Prostate gland (tissue), 2 donors: ENCODE measurements at places on chromosomes 7 and 10.
A peak's percentile ranks its signal among the peaks of the same experiment; 100 is the strongest.

DNA sequence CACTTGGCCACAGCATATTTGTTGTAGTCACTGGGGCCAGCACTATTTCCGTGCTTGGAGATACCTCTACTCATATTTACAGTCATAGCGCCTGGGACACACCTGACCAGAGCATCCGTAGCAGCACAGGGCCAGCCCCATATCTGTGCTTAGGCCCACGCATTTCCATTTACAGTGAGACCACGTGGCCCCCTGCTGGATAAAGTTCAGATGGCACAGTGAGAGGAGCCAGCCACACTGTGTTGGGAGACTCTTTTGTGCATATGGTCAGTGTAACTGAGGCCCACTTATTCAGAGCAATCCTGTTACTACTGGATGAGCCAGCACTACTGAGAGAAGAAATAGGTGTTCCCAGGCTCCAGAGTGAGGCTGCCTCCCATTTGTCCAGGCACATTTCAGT lies 455.3 kb downstream of the REEP3 start:
- peak; percentile 33 for DNase-seq

DNA sequence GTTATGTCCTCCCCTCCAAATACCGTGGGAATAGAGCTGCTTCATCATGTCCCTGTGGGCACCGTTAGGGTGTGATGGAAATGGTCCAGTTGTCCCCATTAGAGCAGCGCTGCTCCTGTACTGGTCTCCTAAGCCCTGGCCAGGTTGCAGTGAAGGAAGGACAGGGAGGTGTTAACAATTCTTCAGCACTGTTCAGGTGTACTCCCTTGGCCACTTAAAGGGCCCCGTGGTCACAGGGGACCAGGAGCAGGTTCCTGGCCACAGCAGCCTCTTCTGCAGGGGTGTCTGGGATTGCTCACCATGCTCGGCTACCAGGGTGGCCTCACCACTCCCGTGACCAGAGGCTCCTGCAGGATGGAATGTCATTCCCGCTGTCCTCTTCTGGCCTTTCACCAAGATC lies 65.8 kb downstream of the MINDY4 start:
- DNase-seq = no peak

DNA sequence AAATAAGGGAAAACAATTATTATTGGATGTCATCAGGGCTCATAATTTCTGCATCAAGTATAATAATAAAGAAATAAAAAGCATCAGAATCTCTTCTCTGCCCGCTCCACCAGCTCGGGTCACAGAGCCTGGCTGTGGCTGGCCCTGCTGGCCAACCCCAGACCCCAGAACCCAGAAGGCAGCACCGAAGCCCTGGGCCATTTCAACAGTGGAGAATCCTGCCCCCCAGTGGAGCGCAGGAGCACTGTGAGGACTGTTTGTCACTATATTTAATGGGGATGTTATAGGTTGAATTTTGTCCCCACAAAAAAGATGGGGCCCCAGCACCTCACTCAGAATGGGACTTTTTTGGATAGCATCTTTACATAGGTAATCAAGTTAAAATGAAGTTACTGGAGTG lies 27.3 kb downstream of the DENND11 start:
- no peak for DNase-seq

GRCh38 chr10:21173802-21174714 lies 276.9 kb upstream of the NEBL start:
- peak; percentile 78 for DNase-seq

DNA sequence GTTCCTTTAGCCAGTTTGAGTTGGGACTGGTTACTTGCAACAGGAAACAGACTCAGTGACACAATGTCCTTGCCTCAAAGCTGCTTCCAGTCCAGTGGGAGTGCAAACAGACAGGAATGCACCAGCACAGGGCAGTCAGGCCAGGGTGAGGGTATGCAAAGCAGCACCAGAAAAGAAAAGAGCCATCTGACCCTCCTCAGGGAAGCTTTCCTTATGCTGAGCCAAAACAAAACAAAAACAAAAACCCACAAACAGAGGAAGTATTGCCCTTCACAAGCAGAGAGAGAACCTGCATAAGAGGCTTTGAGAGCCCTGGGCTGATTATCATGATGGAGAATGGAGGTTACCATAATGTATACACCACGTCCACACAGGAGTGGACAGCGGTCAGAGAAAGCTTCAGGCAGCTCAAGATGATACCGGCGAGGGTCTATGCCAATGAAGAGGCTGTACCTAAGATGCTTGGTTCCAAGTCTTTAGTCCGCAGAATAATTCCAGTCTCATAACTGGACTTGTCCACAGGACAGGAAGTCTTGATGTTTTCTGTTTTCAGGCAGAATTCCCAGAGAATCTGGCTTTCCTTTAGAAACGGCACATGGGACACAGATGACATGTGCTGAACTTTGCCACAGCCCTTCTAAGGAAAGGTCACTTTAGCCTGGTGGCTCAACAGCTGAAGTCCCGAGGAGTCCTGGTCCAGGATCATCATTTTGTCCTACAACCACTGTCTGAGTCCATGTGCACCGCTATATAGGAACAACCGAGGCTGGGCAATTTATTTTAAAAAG lies 263.3 kb downstream of the TNS3 start:
- DNase-seq = no peak

GRCh38 chr7:130441408-130441869 lies 623 bp upstream of the CEP41 start:
- peak; percentile 20 for DNase-seq

GRCh38 chr10:113693348-113693747 lies 13.6 kb downstream of the CASP7 start:
- DNase-seq = no peak

DNA sequence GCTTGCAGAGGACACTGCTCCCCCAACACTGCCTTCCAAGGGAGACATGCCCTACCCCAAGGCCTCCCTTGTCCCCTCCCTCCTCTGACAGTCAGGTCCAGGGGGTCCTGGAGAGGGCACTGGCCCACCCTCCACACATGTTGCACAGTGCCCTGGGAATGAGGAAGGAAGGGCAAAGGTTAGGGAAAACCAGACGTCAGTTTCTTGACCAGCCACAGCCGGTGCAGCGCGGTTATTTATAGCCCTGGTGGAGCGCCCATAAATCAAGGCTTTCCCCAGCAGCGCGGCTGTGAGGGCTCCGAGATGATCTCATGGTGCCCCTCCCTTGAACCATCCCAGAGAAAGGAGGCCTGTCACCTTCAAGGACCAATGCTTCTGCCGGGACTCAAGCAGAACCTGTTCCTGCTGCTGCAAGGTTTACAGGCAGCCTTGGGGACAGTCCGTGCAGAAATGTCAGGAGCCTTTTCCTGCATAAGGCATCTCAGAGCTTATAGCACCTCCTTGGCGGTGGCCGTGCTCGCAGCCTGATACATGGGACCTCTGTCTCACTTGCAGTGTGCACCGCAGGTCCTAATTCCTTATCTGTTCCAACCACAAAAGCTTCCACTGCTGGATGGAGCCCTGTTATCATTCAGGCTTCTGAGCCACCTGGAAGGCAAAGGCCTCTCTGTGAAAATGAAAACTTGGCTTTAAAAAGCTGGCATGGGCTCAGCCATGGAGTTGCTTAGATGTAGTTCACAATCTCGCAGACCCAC lies 127.3 kb downstream of the LHPP start:
- DNase-seq = peak; percentile 71

DNA sequence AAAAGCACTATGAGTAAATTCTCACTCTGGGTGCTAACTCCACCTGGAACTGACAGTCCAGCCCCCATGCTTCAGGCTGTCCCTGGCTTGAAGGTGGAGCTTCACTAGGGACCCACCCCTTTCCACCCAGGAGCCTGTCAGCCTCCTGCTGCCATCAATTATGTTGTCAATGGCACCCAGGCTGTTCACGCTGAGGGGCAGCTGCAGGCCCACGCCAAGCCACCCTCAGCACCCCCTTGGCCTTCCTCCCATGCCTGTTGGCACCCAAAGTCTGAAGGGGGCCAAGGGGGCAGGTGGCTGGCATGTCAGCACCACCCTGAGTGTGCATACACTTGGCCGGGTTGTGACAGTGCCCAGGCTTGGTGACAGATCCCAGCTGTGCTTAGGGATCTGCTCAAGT lies 149.3 kb downstream of the NXPH1 start:
- no peak for DNase-seq

- no peak for DNase-seq
Measured at GRCh38 chr7:26190417-26190869, 10.1 kb downstream of the HNRNPA2B1 start.

DNA sequence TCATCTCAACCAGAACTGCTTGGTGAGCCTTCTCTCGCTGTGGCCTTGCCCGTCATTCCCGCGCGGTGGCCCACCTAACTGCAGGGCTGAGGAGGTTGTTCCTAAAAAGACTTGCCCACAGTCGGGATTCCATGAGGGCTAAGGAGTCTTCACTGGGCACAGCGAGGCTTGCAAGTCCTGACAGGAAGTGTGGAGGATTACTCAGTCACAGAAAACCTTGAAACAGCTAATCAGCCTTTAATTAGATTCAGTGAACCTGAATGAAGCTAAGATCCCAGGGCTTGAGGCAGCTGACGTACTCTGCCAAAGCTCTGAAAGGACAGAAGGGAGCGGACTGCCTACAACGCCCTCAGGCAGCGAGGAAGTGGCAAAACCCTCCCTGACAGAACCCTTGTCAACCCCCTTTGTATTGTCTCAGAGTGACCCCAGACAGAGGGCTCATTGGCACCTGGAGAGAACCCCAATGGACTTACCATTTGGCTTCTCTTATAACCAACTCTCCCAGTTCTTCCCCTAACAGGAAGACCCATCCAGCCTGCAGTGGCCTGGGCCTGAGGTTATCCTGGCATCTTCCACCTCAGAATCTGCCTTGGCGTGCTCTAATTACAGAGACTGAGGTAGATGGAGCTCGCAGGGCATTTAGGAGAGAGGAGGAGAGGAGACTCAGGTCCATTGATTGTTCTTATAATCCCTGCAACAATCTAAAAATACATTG lies 2.5 kb upstream of the LAMB4 start:
- DNase-seq = no peak

- peak; percentile 76 for DNase-seq
Measured at GRCh38 chr10:11225935-11226334, 208.3 kb downstream of the CELF2 start.

DNA sequence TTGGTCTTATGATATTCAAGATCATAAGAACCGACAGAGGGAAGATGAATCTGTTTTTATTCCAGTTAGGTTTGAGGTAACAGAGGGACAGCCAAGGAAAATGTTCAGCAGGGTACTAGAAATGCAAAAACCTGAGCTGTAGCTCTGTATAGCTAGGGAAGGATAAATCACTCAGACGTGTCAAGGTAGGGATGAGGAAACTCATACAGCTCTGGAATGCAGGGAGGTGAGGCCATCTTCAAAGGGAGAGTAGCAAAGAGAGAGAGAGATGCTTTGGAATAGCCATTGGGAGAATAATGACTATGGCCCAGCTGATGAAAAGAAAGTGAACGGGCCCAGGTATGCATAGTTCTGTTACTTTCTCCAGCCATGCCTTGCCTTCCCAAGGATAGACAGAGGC lies 77.8 kb downstream of the PAX2 start:
- DNase-seq = no peak

- no peak for DNase-seq
Measured at GRCh38 chr10:69866246-69866687, 64.6 kb downstream of the COL13A1 start.

GRCh38 chr7:7129381-7129780 lies 53.0 kb upstream of the C1GALT1 start:
- DNase-seq = no peak

DNA sequence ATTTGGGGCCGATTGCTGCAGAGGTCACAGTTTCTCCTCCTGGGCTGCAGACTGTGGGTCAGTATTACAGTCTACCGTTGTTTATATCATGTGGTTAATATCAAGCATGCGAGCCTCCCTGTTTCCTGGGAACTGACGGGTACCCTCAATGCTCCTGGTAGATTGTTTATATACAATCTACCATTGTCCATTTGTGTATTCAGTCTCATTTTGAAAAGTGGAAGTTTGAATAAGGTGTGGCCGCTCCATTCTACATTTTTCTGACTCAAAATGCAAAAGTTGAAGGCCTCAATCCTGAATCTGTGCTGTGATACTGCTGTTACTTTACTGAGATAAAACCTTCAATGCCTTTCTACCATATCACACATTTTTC lies 107.9 kb downstream of the ACTR3B start:
- no peak for DNase-seq

DNA sequence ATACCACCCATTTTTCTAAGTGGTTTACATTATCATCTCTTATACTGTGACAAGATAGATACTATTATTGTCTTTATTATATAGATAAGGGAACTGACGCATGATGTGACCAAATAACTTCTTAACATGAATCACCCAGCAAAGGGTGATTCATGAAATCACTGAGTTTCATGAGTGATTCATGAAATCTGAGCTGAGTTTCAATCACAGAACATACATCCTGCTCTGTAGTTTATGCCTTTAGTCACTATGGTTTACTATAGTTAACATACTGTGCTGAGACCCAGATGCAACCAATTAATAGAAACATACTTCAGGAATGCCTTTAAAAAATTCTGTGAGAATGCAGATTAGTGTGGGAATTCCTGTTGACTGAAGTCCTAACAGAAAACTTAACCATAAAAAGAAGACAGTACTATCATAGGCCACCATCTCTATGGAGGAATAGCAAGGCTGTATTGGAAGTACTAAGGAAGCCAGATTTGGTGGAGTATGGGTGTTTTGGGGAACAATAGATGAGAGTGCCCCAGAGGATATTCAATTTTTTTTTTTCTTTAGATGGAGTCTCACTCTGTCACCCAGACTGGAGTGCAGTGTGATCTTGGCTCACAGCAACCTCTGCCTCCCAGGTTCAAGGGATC lies 43.1 kb upstream of the SEMA3A start:
- DNase-seq = no peak

DNA sequence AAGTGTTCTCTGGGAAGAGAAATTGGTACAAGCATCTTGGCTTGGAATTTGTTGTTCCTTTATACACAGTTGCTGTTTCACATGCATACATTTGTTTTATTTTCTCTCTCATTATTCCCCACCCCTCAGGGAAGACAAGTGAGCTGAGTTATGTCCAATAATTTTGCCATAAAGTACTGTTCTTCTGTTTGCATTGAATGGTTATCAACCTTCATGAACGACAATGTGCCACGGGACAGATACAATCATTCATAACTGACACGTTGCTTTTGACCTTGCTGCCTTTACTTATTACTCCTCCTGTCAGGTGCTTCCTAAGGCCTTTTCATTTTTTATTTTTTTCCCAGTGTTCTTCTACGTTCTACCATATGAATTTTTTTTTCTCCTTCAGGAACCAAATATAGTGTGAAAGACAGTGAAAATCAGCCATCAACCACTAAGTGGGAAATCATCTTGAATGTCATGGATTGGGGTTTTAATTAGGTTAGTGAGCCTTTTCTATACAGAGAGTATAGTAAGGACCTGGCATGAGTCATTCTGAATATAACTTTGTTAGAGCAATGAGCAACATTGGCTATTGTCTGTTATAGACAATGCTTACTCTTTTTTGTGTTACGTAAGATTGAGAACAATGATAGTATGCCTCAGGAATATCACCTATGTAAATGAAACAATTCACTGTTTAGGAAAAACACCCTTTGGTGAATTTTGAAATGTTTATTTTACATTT lies 383.2 kb downstream of the MALRD1 start:
- no peak for DNase-seq
